ENCODE measurements at places on chromosomes 7 and 10. TPM values are rescaled to one million over a fixed set of nuclear protein-coding genes. Genes with fewer than 3 reads are reported as not detected.

Gene MYL7
- not detected for total RNA-seq

GRCh38 chr10:70966646-70967553, 78.5 kb upstream of the PCBD1 start:
- no peaks in the 10 kb centered on the region for H3K36me3 ChIP-seq
- no peaks in the 10 kb centered on the region for H3K4me1 ChIP-seq
- H3K27me3 ChIP-seq = no peaks in the 10 kb centered on the region
- H3K4me3 ChIP-seq = no peak overlapping the region

DNA sequence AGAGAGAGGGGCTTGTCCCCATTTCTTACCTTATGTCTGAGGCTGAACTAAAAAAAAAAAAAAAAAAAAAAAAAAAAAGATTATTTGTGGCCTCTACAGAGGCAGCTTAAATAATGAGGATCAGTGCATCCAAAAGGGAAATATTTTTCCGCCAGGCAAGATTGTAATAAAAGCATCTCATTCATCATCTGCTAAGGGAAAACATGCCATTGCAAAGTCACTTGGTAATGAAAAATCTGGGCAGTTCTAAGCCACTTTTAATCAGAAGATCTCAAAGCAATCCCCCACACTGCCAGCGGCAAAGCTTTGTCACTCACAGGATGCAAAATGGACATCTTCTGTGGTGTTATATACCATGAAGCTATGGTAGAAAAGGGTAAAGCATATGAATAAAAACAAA, 3.8 kb downstream of the FAM107B start:
- no peak for DNase-seq
- no peak overlapping the region for H3K27ac ChIP-seq
- no peaks in the 10 kb centered on the region for H3K4me1 ChIP-seq
- no peaks in the 10 kb centered on the region for H3K36me3 ChIP-seq

- H3K36me3 ChIP-seq = no peaks in the 10 kb centered on the region
- H3K4me3 ChIP-seq = no peak overlapping the region
- DNase-seq = no peak
- H3K27me3 ChIP-seq = no peaks in the 10 kb centered on the region
Measured at GRCh38 chr10:13904064-13904463, 317.3 kb downstream of the PRPF18 start.

Gene CC2D2B
- total RNA-seq = not detected

- no peak for DNase-seq
- no peak overlapping the region for H3K4me3 ChIP-seq
Measured at GRCh38 chr7:139941421-139941820, 112.4 kb downstream of the TBXAS1 start.

DNA sequence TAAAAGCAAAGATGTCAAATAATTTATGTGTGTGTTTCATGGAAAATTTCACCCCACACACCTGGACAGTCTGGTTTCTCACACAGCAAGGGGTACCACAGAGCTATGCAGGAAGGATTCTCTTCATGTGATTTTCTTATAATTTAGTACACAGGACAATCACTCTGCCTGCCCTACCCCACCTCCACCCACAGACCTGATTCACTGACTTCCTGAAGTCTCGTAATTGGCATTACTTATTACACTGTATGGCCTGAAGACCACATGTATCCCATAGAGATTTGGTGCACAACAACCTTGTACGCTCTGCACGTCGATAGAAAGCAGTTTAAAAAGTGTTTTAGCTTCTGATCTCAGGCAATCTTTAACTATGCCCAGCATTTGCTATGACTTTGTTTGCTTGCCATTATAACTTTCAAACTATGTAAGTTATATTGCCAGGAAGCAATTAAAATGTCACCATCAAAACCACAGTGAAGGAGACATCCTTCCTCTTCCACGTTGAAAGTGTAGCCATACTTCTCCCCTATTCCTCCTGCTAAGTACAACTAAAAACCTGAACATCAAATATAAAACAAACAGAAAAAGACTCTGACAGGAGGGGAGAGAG, 279.4 kb upstream of the IMMP2L start:
- no peaks in the 10 kb centered on the region for H3K27me3 ChIP-seq
- no peak overlapping the region for H3K27ac ChIP-seq
- no peaks in the 10 kb centered on the region for H3K4me1 ChIP-seq
- no peak overlapping the region for H3K4me3 ChIP-seq
- DNase-seq = no peak
